Peyer's patch (tissue), 4 donors: ENCODE measurements at places on chromosomes 12 and 14. TPM values are rescaled to one million over a fixed set of nuclear protein-coding genes. Genes with fewer than 3 reads are reported as not detected.

GRCh38 chr12:94699801-94700200, 49.4 kb upstream of the TMCC3 start:
- DNase-seq = no peak

DNA sequence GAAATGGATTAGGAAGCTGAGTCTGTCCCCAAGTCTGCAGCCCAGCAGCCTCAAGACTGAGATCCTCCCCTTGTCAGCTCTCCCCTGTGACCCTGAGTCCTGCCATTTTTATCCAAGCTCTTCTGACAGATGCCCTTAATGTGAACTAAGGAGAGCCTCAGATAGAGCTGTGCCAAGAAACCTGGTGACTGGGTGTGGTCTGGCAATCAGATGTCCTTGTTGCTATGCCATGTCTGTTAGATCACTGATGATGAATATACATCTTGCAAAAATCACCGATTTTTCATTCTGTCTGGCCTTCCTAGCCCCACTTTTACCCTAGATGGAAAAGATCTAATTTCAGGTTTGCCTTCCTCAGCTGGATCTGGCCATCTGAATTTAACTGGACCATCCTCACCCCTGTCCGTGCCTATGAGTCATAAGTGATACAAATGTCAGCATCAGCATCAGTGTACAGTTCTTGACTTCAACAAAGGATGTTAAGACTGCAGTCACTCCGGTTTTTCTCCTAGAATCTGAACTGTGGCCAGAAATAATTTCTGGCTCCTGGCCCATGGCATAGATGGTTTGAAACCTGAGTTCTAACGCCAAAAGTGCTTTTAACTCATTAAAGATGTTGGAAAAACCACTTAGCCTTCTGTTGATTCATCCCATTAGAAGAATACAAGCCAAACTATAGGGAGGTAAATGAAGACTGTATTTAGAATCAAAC, 61.2 kb upstream of the GRIP1 start:
- no peak for DNase-seq

- no peak for DNase-seq
Observed at GRCh38 chr14:89445273-89445973, 28.4 kb upstream of the FOXN3 start.

GRCh38 chr12:20017802-20018201, 350.5 kb upstream of the PDE3A start:
- DNase-seq = no peak

- DNase-seq = no peak
Observed at GRCh38 chr12:118633071-118633470, 256.7 kb downstream of the SUDS3 start.

- no peak for DNase-seq
Observed at GRCh38 chr14:37023875-37024565, 148.4 kb downstream of the SLC25A21 start.

- DNase-seq = no peak
Observed at GRCh38 chr14:31965071-31965734, 111.9 kb upstream of the ARHGAP5 start.

- no peak for DNase-seq
Observed at GRCh38 chr12:16553457-16553856, 52.5 kb downstream of the LMO3 start.

DNA sequence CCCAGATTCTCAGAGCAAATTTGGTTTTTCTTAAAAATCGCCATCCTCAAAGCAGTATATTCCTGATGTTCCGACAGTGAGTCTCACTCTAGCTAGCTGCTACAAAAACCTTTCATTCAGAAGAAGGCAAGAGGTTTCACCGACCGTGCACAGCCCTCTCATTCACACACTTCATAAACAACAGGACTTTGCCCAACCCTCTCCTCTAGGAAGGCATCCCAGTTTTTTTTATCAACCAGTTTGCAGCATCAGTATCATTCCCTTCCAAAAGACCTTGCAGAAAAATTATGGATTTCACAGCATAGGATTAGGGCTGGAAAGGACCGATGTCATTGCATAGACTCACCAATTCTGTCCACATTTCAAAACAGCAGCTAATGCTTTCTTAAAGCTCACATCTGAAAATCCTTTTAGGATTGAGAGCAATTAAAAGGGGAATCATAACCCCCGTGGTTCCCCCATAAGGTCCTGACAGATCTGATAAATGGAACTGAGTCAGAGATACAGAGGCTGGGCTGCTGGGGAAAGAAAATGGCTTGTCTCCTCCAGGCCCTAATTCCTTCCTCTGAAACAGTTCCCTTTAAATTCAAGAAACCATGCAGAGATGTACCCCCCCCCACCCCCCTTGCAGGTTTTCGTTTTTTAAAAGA, 597 bp downstream of the SVOP start:
- DNase-seq = no peak

- DNase-seq = no peak
Observed at GRCh38 chr12:10354502-10354901, 35.3 kb downstream of the KLRK1 start.

DNA sequence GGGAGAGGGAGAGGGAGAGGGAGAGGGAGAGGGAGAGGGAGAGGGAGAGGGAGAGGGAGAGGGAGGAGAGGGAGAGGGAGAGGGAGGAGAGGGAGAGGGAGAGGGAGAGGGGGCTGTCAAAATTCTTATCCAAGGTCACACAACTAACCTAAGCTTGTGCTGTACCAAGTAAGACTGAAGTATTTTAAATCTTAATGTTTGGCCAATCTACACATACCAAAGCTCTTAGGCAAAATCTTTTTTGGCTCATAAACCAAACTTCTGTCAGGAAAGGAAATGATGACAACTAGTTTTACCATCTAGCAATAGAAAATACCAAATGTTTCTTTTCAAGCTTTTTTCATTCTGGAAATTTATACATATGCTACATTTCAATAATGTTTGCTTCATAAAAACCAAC, 33.8 kb downstream of the CCDC38 start:
- DNase-seq = no peak

GRCh38 chr12:132154941-132155770, 10.9 kb downstream of the NOC4L start:
- DNase-seq = no peak

GRCh38 chr12:110943373-110943772, 23.0 kb upstream of the MYL2 start:
- no peak for DNase-seq

DNA sequence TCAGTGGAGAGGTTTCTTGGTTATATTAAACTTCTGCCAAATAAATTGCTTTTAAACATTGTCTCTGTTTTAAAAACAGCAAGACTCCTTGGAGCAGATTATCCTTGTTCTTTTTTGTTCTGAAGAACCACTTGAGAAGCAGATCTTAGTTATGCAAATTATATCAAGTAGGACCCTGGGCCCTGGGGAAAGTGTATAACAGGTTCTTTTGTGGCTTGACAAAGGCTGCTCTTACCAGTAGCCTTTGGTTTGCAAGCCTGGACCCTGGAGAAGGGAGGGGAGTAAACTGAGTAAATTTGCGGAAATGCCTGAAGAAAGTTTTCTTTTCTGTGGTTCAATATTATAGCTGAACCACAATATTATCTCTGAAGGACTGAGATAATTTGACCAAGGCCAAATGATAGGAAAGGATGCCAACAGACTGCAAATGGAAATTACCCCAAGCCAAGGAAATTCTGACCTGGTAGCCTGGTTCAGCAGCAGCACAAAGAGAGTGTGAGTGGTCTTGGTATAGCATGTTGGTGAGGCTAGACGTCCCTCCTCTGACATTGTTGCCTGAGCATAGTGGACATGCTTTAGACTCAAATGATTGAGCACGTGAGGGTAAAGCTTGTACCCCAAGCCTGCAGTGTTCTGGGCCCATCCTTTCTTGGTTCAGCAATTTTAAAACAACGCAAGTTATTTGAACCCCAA, 30.4 kb upstream of the SIX1 start:
- no peak for DNase-seq

Gene RPGRIP1
- 3.3 TPM for total RNA-seq

Gene KCNMB4
- 0.83 TPM for total RNA-seq

Gene CSRP2
- total RNA-seq = 10.6 TPM

Gene EIF2S3B
- total RNA-seq = 1.5 TPM

Gene EMP1
- 97.5 TPM for total RNA-seq

Gene SIX1
- not detected for total RNA-seq
